ENCODE measurements at places on chromosomes 11 and 22.

DNA sequence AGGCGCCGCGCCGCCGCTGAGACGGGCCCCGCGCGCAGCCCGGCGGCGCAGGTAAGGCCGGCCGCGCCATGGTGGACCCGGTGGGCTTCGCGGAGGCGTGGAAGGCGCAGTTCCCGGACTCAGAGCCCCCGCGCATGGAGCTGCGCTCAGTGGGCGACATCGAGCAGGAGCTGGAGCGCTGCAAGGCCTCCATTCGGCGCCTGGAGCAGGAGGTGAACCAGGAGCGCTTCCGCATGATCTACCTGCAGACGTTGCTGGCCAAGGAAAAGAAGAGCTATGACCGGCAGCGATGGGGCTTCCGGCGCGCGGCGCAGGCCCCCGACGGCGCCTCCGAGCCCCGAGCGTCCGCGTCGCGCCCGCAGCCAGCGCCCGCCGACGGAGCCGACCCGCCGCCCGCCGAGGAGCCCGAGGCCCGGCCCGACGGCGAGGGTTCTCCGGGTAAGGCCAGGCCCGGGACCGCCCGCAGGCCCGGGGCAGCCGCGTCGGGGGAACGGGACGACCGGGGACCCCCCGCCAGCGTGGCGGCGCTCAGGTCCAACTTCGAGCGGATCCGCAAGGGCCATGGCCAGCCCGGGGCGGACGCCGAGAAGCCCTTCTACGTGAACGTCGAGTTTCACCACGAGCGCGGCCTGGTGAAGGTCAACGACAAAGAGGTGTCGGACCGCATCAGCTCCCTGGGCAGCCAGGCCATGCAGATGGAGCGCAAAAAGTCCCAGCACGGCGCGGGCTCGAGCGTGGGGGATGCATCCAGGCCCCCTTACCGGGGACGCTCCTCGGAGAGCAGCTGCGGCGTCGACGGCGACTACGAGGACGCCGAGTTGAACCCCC, 798 bp downstream of the BCR start:
- no peak for DNase-seq

GRCh38 chr11:133636711-133637355, 104.5 kb upstream of the OPCML start:
- DNase-seq, result peak; percentile 19

DNA sequence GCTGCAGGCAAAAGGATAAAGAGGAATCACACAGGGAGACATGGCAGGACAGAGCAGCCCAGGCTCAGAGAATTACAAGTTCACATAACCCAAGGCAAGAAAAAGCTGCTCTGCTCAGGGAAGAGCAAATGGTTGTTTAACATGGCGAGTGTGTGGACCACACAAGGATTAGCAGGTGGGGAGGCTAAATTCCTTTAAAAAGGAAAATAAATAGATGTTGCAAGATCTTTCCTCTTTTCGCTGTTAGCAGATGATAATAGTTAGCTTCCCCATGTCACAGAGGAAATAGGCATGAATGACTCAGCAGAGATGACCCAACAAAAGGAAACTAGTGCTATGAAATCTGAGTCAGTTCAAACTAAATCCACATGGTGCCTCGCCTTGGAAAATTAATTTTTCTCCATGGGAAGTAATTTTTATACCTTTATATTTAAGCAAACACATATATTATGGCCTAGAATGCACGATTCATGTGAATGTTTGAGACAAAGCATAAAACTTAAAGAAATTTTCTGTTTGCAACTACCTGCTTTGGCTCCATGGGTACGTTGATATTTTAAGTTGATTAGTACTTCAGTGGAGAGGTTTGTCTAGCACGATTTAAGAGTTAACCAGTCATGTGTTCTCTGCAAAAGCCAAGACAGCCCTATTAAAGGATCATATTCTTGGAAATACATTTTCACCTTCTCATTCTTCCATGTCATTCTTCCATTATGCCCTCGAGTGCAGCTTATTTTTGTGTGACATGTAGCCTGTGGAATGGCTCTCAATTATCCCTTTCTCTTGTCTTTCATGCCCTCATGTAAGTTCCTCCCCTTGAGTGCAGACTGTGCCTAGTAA, 38.5 kb upstream of the FJX1 start:
- DNase-seq, result no peak

DNA sequence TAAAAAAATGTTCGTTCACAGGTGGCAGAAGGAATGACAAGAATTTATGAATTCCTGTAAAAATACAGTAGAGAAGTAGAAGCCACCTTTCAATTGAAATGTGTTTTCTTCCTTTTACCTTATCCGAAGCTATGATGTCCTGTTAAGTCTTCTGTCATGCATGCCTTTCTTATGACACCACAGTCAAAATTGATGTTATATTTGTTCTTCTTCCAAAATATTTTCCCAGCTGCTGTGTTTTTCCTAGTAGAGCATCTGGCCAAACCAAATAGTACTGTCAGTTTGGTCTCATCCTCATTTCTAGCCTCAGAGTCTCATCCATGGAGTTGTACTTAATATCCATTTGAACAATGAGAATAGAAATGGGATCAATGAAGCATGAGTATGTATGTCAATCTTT, 206.1 kb downstream of the PGR start:
- no peak for DNase-seq

DNA sequence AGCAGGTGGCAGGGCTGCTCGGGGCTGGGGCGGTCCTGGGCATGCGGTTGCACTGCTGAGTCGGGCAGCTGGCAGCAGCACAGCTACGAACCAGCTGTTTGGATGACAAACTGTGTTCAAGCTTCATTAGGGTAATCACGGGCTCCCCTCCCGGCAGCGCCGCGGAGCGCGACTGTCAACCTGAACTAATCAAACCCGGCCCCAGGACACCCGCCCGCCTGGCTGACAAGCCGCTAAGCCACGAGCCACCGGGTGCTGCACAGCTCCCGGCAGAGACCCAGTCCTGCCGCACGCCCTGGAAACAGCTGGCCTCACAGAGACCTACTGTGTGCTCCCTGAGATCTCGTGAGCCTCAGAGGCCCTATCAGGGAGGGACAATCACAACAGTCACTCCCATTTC, 60.6 kb upstream of the TCF20 start:
- DNase-seq, result no peak

- no peak for DNase-seq
These were observed 74.6 kb downstream of the PTPRJ start for GRCh38 chr11:48054994-48055291.

- no peak for DNase-seq
These were observed 648 bp downstream of the KCNJ11 start for GRCh38 chr11:17387811-17388210.

- no peak for DNase-seq
These were observed 30.5 kb upstream of the PPARA start for GRCh38 chr22:46119729-46120419.

- no peak for DNase-seq
These were observed 55.1 kb downstream of the KIAA1671 start for GRCh38 chr22:25007444-25008106.

DNA sequence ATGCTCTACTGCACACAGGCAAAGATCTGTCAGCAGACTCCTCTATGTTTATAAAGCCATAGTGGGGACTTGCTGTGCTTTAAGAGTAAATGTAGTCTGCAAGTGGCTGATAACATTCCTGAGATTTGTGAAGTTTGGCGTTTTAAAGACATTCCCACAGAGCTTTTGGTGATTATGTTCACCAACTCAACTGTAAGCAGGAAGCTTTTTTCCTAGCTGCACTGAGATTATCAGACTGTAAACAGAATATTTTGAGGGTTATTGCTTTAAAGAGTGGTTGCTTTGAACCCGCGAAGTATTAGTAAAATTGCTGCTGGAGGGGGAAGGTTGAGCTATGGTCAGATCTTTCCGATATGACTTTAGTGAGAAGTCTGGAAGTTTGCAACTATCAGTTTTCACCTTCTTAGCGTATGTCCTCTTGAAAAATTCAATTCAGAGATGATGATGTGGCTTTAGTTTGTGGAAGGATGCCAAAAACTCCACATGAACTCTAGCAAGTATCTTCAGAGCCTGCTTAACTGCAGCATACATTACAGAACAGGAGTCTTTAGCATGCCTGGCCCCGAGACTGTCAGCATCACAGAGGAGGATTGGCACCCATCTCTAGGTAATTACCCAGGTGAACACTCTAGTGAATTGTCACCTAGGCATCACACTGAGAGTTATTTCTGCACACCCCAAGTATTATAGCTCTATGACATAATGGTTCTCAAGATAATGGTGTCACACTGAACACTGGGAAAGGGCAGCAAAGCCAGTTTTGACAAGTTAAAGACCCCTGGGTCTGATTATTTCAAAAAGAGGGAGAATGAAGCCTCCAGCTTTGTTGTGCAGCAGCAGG, 89.9 kb downstream of the MTNR1B start:
- DNase-seq, result no peak

DNA sequence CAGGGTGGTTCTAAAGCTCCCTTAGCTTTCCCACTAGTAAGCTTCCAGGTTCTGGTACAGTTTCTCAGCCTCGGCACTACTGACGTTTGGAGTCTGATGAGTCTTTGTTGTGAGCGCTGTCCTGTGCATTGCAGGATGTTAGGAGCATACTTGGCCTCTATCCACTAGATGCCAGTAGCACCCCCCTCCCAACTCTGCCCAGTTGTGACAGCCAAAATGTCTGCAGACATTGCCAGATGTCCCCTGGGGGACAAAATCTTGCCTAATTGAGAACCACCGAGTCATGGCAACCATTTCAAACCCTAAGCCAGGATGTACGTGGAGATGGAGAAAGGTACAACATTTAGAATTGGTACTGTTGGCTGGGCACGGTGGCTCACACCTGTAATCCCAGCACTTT, 68.7 kb downstream of the PTPRJ start:
- DNase-seq, result no peak

- peak; percentile 65 for DNase-seq
These were observed 667 bp downstream of the CD81 start for GRCh38 chr11:2377511-2378443.

DNA sequence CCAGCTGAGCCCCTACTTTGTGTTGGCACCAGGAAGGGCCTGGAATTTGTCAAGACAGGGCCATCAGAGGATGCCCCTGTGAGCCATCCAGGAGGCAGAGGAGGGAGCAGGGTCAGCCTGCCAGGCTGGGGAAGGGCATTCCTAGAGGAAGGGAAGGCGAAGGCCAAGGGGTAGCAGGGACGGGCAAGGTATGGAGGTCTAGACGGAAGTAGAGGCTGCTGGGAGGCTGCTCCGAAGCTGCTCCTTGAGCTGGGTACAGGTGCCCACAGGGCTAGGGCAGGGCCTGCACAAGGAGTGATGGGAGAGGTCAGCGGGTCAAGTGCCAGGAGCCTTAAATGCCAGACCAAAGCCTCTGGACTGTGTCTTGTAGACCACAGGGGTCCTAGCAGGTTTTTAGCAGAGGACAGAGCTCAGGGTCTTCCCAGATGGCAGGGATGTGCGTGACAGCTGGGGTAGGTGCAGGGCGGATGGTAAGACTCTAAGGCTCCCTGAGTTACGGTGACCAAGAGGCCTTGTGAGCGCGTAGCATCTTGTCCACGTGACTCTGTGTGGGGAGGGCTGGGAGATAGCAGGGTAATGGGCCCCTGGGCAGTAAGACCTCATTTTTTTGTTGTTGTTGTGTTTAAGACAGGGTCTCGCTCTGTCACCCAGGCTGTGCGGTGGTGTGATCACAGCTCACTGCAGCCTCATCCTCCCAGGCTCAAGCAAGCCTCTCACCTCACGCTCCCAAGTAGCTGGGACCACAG, 31.7 kb upstream of the CSNK1E start:
- no peak for DNase-seq

GRCh38 chr11:14500181-14500651, 605 bp upstream of the COPB1 start:
- DNase-seq, result no peak

GRCh38 chr22:47073075-47073474, 310.6 kb downstream of the TBC1D22A start:
- no peak for DNase-seq

DNA sequence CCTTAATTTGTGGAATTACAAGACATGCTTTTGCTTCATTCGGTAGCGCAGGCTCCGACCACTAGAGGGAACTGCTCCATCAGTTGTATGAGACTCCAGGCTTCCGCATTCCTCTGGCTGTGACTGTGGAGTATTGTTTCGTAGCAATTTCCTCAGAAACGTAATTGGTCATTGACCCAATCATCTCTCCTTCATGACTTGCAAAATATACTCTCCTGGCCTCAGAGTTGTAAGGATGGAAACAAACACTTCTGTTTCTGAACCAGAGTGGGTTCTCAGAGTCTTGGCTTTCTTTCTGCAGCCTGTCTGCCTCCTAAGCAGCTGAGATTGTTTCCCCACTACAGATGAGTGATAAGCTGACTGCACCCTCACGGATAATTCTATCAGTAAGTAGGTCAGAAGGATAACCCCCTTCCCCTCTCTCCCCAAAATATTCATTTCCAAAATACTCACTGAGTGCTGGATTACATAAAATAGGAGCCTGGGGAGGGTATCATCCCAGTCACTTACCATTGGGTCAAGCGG, 146.8 kb upstream of the ZC3H12C start:
- peak; percentile 84 for DNase-seq

DNA sequence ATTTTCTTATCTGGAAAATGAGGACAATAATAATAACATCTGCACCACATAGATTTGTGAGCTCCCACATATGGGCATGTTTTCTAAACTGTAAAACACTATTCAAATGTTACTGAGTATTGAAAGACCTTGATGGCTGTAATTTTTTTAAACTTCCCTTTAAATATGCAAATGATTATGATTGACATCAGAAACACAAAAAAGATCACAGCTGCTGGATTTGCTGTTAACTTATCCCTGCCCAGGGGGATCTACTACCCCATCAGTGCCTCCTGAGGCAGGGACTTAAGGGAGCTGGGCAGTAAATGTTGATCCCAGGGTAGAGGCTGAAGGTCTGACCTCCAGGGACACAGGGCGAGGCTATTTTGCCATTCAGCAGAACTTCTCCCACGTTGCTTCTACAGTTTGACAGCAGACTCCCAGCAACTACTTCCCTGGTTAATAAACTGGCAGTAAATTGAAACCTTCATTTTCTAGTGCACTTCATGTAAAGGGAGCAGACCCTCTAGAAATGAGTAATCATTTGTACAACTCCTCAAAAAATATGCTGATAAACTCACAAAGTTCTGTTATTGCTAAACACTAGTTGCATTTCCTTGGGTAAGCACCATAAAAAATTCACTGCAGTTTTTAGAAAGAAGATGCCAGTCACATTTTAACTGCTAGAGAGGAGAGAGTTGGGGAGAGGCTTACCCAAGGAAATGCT, 20.3 kb downstream of the TMPRSS5 start:
- DNase-seq, result no peak

DNA sequence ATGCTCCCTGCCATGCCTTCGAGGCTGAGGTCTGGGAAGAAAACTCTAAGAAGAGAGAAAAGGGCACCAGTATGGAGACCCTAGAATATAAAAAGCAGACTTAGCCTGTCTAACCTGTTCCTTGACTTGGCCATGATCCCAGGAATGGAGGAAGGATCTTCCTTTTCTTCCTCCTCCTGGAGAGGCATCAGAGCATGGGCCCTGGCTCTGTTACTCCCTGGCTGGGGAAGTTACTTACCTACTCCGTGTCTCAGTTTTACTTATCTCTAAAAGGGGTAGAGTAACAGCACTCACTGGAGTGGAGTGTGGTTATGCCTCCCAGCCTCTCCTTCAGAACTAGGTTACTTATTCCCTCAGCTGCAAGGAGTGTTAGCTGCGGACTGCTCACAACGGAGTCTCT, 55.2 kb upstream of the PHF21A start:
- DNase-seq, result no peak

- no peak for DNase-seq
These were observed 1.1 kb upstream of the IGSF9B start for GRCh38 chr11:133957900-133958299.

All from WTC11 (cell line).